ENCODE measurements at places on chromosomes 5 and 9.

GRCh38 chr9:137453643-137454081 lies 5.5 kb downstream of the NSMF start:
- peak; percentile 64 for DNase-seq

DNA sequence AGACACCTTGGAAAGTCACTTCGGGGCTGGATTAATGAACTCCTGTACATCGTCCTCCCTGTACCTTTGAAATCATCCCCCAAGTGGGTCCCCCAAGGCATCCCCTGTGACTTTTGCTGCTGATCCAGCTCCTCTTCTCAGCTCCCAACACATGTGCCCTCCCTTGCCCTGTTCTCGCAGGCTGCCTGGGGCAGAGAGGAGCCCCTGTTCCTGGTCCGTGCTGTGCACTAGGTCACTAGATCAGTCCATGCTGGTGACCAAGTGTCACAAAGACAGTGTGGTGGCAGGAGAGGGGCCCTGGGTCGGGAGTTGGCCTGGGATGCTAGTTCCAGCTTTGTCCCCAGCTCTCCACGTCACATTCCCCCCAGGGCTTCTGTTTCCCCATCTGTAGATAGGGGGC lies 79.3 kb upstream of the BARHL1 start:
- DNase-seq = no peak

- DNase-seq = no peak
These were observed 164.1 kb downstream of the ASTN2 start for GRCh38 chr9:117250610-117251215.

- DNase-seq = no peak
These were observed 18.5 kb downstream of the OLFM1 start for GRCh38 chr9:135105938-135106491.

- no peak for DNase-seq
These were observed 56.1 kb downstream of the FGF18 start for GRCh38 chr5:171475596-171475995.

DNA sequence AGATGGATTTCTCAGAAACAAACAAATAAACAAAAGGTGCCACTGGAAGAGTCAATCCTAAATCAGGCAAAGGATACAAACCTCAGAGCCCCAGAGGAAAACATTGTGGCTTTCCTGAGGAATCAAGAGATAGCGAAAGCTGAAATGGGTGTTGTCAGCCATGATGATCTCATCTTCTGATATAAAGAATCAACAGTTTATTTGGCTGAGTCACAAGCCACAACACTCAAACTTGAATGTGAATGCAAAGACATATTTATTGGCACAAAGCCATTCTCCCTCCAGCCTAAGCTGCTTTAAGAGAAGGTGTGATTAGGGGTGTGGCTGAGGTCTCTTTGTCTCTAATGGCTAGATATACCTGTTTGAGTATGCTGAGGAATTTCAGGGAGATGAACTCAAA lies 73.3 kb upstream of the NREP start:
- DNase-seq = no peak

DNA sequence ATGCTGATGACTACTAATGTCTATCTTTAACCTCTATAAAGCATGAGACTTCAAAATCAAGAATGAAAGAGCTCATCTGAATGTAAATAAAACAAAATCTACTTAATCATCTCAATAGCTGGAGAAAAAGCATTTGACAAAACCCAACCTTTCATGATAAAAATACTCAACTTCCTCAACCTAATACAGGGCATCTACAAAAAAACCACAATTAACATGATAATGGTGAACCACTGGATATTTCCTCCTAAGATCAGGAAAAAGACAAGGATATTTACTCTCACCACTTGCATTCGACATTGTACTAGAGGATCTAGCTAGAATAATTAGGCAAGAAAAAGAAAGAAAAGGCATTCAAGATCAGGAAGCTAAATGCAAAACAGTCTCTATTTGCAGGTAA lies 49.3 kb downstream of the FAM169A start:
- DNase-seq = no peak

- DNase-seq = no peak
These were observed 135.7 kb downstream of the MAN2A1 start for GRCh38 chr5:109825450-109825849.

DNA sequence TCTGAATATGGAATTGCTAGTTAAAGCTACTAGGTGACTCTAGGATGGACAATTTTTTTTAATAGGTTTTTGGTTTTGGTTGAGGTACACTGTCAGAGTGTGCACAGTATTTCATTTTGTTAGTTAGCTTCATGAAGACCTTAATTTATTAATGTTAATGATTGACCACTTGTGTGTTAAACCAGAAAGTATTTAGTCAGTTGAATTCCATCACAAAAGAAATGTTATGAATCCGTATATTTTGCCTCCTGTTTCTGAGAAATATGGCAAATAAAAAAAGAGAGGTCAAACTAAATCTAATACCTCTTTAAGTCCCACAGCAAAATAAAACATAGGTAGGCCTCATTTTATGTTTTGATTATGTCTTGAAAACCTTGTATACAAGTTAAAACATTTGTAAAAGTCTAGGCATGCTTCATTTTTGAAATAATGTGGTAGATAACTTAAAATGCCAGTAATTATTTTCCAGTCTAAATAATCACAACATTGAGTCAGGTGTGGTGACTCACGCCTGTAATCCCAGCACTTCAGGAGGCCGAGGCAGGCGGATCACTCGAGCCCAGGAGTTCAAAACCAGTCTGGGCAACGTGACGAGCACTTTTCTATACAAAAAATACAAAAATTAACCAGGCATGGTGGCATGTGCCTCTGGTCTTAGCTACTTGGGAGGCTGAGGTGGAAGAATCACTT lies 50.8 kb downstream of the ITGA1 start:
- no peak for DNase-seq

DNA sequence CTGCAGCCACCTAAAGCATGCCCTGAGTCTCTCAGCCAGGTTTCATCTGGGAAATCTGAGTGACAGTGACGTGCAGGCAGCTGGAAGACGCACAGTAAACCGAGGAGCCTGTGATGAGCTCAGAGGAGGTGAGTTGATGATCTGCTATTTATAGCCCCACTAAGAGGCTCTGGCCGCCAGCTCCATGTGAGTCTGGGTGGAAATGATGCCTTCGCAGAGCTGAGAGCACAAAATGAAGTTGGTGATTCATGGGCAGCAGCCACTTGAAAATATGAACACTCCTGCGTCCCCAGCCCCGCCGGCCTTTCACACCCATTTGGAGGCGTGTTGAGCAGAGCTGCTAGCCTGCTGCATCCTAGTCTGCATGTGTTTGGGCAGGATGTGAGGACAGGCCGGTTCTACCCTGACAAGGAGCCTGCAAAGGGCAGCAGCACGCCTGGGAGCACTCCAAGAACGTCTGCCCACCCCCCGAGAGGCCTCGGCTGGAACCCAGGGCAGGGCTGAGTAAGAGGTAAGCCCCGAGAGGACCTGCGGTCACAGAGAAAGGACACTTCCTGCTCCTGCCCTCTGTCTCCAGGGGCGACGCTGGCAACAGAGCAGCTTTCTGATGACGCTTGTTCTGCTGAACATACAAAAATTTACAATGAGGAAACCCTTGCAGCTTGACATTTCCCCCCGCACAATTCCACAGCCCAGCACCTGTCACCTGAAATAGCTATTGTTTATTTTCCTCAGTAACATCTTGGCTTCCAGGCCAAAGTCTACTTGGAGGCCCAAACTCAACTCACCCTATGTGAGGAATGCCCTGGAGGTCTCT lies 25.1 kb upstream of the CDKN2AIPNL start:
- no peak for DNase-seq

GRCh38 chr9:18261181-18261580 lies 212.8 kb upstream of the ADAMTSL1 start:
- DNase-seq = no peak

- no peak for DNase-seq
These were observed 75.4 kb downstream of the STK32A start for GRCh38 chr5:147310059-147310704.

DNA sequence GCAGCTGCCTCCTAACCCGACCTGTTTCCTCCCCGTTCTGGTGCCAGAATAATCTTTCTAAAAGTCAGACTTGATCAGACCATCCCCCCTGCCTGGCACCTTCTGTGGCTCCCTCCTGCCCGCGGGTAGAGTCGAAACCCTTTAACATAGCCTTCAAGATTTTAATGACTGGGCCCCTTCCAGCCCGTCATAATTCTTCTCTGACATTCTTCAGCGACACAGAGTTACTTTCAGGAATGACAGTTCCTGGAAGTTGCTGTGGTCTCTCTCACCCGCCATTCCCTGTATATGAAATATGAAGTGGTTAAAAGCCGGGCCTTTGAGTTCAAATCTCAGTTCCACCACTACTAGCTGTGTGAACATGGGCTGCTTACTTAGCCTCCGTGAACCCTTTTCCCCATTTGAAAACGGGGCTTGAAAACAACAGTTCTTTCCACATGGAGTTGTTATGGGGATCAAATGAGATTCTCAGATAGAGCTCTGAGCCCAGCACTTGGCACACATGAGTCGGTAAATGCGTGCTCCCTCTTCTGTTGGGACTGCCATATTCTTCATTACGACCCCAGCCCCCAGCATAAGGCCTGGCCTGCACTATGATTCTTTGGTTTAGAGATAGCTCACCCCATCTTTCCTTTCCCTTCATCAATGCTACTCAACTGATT lies 737 bp downstream of the NANS start:
- no peak for DNase-seq

- DNase-seq = no peak
These were observed 13.0 kb upstream of the GLIPR2 start for GRCh38 chr9:36123515-36123914.

- no peak for DNase-seq
These were observed 789 bp downstream of the DOK3 start for GRCh38 chr5:177508837-177509236.

DNA sequence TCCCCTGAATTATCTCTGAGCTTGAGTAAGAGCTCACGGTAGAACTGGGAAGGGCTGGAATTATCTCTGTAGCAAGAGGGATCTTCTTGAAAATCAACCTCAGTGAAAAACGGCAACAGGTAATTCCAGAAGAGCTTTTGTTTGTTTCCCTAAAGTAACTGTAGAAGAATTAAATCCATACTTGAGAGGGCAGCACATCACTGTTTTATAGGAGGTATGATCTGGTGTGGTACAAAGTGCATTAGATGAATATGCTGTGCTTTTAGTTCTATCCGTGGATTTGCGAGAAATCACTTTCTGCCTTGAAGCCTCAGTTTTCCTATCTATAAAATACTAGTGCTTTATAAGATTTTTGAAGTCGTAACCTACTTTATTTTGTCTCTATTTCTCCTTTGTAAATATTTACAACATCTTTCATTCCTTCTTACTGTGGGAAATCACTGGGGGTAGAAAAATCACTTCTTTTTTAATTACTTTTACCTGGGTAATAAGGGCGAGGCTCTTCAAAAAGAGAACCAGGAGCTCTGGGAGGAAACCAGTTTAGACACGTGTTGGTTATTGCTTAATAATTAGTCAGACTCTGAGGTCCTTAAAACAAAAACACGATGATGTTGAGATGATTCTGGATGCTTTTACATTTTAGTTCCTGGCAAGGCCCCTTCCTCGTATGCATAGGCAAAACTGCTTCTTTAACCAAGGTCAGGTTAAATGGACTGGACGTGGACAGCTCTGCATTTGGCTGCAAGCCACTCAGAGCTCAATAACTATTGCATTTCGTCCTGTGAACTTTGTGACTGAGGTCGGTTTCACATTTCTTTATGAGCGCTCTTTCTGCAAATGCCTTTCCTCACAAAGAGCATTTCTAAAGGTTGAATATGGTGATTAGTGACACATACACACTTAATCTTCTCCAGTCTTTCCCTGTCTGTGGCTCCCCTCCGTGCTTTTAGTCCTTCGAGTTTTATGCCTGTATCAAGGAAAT lies 376.1 kb downstream of the BRINP1 start:
- DNase-seq = no peak

DNA sequence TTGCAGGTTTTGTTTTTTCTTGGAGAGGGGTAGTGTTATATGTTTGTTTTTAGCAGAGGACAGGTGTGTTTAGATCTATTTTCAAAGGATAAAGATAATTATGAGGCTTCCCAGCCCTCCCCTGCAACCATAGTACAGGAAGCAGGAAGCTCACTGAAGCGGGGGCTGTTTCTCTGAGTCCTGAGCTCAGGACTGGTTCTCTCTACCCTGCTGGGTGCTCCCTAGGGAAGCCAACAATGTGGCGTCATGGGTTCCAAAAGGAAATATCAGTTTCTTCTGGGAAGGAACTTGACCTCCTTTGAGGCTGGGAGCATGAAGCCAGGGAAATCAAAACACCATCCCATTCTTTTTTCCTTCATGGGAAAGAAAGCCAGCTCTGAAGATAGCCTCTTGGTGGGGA lies 62.2 kb downstream of the RAD23B start:
- DNase-seq = no peak

DNA sequence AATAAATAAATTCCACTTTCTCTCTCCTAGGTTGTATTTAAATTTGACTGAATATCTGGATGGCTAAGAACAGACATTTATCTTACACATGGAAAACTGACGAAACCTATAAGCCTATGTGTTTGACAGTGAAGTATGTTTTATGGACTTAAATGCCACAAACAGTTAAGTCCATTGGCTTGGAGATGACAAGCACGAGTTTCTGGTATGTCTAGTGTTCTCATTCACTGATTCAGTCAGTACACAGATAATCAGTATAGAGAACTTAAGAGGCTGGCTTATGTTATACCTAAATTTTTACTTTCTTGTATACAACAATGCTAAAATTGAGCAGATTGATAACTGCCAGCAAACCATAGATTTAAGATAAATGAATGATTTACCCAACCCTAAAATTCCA lies 38.9 kb downstream of the SNAPC3 start:
- no peak for DNase-seq

DNA sequence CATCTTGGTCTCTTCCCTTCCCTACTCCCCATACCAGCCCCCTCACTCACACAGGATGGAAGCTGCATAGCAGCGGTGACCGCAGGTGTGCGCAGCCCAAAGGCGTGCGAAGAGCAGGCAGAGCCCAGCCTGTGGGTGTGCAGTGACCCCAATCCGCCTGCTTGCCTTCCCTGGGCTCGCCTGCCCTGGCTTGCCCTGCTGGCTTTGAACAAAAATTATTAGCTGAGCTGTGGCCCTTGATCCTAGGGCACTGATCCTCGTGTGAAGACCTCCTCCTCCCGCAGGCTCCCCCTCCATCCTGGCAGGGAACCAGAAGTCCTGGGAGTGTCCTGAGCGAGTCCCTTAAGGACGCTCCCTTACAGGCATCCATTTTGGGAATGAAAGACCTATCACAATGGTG lies 31.9 kb downstream of the MORN5 start:
- DNase-seq = no peak

DNA sequence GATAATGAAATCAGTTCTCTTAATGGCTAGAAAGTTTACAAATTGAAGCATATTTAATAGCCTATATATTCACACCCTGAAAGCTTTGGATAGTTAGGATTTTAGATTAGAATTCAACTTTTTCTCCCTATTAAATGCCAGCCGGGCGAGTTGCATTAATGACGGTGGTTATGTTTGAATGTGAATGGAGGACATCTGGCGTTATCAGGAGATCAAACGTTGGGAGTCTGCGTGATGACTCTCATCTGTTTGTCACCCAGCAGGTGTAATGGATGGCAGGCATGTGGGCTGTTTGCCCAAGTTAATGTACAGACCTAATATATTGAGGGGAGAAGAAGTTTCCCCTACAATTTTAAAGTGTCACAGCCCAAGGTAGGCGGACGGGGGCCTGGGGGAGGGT lies 1227.7 kb upstream of the WWC1 start:
- DNase-seq = no peak

Measured in stimulated activated CD4-positive, alpha-beta T cell treated with anti-CD3 and anti-CD28 coated beads, Interleukin-2, amount 100 ng/mL, for 48 hours (primary cell).